ENCODE measurements at places on chromosomes 1 and 21.

GRCh38 chr1:84504580-84505492, 1.4 kb upstream of the SPATA1 start:
- DNase-seq, result no peak

GRCh38 chr1:226776066-226776465, 37.0 kb upstream of the ITPKB start:
- no peak for DNase-seq

GRCh38 chr1:119005724-119006405, 17.7 kb upstream of the TBX15 start:
- no peak for DNase-seq

- DNase-seq, result no peak
These were observed 174.0 kb downstream of the CRB1 start for GRCh38 chr1:197441999-197442414.

DNA sequence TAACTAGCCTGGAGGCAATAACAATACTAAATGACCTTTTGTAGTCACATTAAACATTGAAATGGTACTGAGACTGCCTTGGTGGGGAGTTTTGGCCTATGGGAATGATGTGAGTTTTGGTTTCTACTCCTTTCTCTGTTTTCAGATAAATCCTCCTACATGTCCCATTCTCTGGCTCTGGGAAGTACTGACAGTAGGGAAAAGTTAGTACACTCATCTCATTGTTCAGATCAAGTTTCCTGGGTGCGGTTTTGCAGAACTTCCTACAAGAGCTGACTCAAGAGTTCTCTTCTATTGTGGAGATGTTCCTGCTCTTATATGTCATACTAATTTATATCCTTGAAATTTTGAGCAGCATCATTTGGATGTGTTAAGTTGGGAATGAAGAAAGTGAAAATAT, 74.2 kb upstream of the MACF1 start:
- no peak for DNase-seq

- DNase-seq, result no peak
These were observed 19.3 kb downstream of the AHCYL1 start for GRCh38 chr1:110003747-110004428.

GRCh38 chr1:100583827-100584226, 45.9 kb downstream of the GPR88 start:
- DNase-seq, result no peak

DNA sequence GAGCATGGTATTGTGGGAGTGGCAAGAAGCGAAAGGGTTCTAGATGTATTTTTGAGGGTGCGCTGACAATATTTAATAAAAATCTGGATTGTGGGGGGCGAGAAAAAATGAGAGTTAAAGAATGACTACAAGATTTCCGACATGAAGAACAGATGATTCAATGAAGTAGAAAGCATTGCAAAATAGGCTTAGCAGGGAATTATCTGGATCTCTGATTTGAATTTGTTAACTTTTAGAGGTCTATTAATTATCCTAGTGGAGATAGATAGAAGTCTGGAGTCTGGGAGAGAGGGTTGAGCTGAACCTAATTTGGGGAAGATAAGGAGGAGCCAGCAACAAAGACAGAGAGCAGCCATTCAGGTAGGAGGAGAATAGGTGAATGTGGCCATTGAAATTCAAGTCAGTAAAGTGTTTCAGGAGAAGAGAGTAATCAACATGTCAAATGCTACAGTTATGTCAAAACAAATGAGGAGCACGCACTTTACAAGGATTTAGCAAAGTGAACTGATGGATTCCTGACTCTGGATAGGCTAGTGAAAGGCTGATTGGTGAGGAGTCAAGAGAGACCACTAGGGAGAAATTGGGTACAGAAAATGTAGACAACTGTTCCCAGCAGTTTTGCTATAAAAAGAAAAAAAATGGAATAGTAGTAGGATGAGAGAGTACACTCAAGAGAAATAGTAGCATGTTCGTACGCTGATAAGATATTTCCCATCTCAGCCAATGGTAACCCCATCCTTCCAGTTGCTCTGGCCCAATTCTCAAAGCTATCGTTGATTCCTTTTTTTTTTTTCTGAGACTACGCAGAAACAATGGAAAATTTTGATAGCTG, 393.2 kb upstream of the CXADR start:
- no peak for DNase-seq

All from stimulated activated CD8-positive, alpha-beta memory T cell treated with anti-CD3 and anti-CD28 coated beads, Interleukin-15, amount 100 ng/mL, for 1 hour (primary cell).